ENCODE measurements at places on chromosomes 1 and 21. TPM values are rescaled to one million over a fixed set of nuclear protein-coding genes. Genes with fewer than 3 reads are reported as not detected.

Gene SYDE2
- 11.0 TPM for total RNA-seq

GRCh38 chr1:4083231-4084047 is 183.4 kb upstream of the C1orf174 start:
- no peak for DNase-seq

DNA sequence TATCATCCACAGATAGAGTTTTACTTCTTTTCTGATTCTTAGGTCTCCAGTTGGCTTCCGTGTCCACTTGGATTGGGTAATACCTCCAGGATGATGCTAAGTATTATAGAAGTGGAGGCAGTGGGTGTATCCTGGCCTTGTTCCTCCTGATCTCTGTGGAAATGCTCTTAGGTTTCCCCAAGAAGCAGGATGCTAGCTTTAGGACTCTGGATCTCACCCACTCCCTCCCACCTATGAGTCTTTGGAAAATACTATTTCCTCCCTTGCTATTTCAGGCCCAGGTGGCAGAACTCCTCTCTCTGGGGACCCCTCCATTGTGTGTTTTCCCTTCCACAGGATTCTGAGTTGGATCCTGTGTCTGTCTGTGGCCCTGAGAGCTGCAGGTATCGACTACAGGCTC is 86.7 kb downstream of the SIM2 start:
- DNase-seq, result no peak

DNA sequence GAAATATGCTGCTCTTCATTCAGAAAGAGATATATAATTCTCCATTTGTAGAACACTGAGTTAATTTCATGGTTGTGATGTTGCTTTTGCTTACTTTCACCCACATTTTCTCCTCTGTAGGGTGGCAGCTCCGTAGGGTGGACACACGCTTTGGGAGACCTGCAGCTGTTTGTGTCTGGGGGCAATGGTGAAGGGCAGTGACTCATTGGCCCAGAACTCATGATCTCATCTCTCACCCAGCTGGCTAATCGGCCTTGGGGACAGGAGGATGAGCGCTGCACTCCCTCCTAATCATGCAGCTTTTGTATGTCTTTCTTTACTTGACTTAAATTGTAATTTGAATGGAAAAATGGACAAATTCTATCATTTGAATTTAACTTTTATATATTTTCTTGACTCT is 9.6 kb downstream of the DISC1 start:
- DNase-seq, result no peak

Measured in mammary epithelial cell (primary cell).